ENCODE measurements at places on chromosomes 5 and 9.

DNA sequence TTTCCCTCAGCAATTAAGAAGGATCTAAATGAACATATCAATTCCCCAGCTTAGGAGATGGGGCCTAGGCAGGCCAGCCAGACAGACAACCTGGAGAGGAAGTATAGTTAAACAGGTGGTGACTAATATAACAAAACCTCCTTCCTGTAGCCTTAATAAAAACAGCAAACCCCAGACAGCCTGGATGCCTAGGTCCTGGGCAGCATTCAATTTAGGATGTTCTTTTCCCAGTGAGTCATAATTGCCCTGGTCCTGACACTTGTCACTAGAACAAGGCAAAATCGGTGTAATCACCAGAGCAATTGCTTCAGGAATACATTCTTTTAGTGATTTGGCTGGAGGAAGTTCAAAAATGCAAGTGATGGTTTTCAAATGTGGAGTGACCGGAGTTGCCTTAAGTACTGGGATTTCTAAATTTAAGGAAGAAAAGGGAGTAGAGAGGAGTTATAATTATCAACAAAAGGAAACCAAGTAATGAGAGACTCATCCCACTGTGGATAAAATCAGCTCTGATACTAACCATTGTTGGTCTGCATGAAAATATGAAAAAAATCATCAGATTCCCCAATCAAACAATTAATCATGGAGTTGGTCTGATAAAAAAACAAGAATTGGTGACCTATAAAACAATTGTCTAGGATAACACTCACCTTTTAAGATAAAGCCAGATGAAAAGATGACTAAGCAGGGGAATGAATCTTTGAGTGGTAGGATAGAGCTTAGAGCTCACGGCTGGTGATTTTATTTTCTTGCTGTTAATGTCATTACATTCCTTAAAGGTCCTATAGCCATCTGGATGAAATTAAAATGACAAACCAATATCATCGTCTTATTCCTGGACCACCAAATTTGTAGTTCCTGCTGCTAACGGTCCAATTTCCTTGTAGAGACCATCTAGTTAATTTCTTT lies 39.0 kb upstream of the TARS1 start:
- no peak for DNase-seq

DNA sequence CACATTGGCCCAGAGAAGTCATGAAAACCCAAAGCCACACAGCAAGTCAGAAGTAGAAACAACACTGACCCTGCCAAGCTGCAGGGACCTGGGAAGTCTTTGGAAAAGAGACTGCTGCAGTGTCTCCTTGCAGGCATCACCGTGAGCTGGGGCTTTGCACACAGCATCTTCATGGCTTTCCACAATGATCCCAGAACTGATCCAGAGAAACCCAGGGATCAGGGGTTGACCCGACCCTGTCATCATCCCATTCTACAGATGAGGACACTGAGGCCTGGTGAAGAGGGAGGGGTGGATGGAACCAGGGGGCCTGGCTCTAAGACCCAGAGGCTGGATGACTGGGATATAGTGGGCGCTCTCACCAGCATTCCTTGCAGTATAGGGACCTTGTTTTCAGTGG lies 4.3 kb upstream of the FAM78A start:
- DNase-seq: no peak

DNA sequence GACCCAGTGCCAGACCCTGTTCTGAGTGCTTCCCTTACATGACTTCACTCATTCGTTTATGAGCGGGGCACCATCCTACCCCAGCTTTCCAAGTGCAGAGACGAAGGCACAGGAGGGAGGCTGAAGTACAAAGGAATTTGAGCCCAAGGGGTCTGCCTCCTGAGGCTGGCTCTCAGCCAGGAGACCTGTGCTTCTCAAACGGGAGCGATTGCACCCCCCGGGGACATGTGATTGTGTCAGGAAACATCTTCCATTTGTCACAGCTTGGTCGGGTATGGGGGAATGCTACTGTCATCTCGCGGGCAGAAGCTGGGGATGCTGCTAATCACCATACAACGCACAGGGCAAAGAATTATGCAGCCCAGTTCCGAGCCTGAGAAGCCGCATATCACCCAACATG lies 23.9 kb downstream of the ADCY2 start:
- no peak for DNase-seq

DNA sequence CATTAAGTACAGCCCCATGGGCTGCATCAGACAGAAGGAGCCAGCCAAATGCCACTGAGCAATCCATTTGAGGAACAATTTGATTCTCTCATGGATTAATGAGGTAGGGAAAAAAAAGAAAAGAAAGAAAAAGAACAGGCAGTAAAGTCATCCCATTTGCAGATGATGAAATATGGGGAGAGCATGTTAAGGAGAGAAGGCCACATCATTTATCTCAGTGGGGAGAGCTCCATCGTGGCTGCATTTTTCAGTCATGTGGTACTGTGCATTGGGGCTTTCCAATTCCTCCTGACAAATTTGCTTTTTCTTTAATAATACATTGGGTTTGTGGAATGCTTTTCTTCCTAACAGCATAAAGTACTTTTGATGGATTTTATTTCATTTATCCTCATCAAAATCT lies 375.2 kb upstream of the TLE4 start:
- DNase-seq: no peak

DNA sequence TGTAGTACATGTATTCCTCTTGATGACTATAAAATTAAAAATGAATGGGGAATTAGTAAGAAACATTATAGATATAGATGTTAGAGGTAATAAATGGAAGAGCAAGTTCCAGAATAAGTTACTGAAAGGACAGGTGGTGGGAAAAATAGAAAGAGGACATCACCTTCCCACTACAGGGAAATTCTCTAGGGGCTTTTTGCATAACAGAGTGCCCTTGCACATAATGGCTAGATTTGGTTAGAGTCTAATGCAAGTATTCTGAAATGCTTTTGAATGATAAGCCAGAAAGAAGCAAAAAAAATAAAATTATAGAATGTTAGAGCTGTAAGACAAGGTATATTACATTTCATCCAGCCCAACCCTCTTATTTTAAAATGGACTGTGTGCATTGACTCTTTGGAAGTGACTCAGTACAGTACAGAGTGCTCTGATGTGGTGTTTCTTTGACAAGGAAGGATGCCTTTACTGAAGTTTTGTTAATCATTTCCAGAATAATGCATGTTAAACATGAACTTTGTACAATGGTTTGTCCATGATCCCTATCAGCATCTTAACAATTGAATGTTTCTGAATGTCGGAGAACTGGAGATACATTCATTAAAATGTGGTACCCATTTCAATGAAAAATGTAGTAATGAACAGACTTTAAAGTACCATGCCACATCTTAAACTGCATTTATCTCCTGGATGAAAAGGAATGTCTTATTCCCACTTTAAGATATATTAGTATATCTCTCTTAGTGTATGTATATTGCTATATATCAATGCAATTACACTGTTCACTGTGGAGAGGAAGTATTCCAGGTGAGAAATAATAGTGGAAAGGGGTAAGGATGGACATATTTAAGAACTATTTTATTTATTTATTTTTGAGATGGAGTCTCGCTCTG lies 391.1 kb downstream of the ADGRV1 start:
- no peak for DNase-seq

DNA sequence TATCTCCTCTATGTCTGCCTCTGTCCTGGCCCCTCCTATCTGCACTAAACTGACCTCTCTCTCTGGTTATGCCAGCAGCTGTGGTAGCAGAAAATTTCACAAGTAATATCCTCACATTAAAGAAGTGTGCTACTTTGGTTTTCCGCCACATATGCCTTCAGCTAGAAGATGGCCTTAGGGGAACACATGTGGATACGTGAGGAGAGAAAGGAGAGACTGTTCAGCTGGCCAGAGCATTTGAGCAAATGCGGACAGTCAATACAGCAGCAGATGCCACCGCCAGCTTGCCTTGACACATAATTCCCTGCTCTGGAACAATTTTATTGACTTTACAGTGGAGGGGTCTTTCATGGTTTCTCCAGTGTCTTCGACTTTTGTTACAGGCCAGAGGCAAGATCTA lies 434.6 kb downstream of the TAF11L14 start:
- DNase-seq: no peak

- no peak for DNase-seq
Measured at GRCh38 chr9:125361837-125362531, 100.4 kb downstream of the GAPVD1 start.

- DNase-seq: no peak
Measured at GRCh38 chr5:61744690-61745619, 412.9 kb downstream of the ZSWIM6 start.

DNA sequence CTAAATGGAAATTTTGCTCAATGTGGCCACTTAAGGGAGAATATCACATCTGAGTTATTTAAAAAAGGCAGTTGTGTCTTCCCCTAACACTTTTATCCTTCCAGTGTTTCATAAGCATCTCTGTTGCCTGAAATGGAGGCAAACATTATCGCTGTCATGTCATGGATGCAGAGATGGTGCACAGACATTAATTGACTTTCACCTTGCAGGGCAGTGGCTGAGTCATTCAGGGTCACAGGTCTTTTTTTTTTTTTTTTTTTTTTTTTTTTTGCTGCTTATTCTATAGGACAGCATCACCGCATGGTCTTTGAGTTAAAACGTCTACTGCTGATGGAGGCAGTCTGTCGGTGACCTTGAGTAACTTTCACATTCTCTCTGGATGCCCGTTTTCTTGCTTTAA lies 36.3 kb upstream of the KLF9 start:
- DNase-seq: no peak

DNA sequence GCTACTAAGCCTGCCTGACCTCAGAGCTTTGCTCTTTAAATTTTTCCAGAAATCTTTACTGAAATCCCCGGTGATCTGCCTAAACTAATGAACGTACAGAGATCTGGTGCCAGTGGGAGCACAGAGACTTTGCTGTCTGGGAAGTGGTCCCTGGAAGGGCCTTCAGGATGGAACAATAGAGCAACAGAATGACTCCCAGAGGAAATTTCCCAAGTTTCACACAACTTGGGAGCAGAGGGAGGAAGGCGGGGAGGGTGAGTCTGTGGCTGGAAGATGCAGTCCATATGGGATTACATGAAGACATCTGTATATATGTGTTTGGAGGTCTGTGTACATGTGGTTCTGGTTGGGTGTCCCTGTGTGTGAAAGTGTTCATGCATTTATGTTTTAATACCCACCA lies 638.3 kb downstream of the CCDC171 start:
- DNase-seq: no peak

DNA sequence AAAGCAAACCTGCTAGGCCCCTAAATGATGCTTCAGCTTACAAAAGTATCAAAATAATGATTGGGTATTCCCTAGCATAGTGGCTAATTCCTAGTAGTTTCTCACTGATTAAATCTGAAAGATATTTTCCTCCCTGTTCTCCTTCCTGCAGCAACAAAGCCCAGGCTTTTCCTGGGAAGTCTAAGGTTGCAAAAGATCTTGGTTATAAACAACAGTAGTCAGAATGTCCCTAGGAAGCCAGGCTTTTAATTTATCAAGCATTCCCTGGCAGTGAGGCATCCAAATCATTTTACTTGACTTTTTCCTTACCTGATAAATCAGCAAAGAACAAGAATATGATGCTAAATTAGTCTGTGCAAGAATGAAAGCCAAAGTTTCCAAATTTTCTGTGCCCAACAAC lies 272.0 kb downstream of the PDE4D start:
- no peak for DNase-seq

DNA sequence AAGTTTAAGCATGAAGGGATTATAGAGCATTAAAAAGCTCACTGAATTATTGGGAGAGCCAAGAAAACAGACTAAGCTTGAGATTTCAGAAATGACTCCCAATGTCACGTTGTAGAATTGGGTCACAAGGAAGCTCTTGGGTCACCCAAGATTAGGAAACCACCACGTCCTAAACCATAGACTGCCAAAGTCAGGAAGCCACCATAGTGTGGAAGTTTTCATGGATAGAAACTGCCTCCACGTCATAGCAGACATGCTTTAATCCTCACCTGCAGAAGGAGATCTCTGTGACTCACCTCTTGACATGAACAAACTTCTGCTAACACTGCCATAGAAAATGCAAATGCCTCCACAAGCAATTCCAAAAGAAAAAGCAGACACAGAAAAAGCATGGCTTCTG lies 106.3 kb downstream of the SLC1A3 start:
- DNase-seq: no peak

GRCh38 chr5:33891446-33891787 lies 373 bp downstream of the ADAMTS12 start:
- no peak for DNase-seq

GRCh38 chr9:105195259-105195658 lies 49.2 kb upstream of the SLC44A1 start:
- no peak for DNase-seq

- DNase-seq: no peak
Measured at GRCh38 chr9:134323741-134324358, 2.4 kb upstream of the RXRA start.

DNA sequence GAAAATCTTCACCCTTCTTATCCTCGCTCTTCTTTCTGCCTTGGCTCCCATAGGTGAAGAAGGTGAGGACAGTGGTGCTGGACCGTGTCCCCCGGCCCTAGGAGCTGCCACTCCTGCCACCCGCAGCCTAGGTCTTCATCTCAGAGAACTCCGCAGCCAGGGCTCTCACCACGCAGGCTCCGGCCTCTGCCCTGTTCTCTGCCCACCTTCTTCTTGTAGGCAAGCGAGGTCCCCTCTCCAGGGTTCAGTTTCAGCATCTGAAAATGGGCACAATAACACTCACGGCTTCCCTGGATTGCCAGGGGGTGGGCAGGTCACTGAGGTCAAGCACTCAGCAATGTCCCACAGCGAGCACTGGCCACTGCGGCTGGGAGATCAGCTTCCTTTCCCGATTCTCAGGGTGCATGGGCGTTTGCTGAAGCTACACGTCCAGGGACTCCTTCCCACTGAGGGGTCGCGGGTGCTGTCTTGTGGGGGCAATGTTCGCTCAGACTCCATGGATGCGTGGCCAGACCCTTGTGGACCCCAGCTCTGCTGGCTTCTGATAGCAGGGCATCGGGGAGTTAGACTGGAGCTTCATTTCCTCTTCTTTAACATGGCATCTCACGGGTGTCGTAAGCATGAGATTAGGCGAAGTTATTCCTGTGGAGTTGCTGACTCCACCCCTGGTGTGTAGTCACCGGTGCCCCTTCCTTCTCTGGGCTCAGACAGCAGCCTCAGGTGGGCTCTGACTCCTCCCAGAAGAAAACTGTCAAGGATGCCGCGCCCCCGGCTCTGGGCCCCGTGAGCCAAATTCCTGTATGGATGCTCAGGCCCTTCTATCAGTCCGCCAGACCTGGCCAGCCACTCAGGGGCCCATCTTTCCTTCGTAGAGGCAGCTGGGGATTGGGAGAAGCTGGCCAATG lies 145.1 kb upstream of the IRX2 start:
- DNase-seq: no peak

GRCh38 chr5:154223320-154223719 lies 32.8 kb downstream of the GALNT10 start:
- DNase-seq: no peak

- DNase-seq: no peak
Measured at GRCh38 chr9:105308461-105309341, 64.2 kb downstream of the SLC44A1 start.

- no peak for DNase-seq
Measured at GRCh38 chr9:77848404-77848803, 183.2 kb downstream of the GNAQ start.

GRCh38 chr5:2603272-2603575 lies 148.3 kb downstream of the IRX2 start:
- no peak for DNase-seq
